ENCODE measurements at places on chromosomes 3 and 15.

DNA sequence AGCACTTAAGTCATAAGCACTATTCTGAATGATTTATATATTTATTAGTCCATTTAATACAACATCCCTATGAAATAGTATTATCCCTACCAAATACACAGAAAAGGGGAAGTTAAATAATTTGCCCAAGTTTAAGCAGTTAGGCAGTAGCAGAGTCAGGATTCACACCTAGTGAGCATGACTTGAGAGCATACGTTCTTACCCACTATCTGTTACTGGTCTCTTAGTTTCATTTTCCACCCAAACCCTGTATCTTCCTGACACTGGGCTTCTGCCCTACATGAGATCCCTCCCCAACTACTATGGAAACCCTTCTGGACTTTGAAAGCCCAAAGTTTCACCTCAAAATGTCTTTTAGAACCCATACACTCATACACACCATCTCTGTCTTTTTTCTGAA is 4.4 kb upstream of the ATOSA start:
- DNase-seq: peak; percentile 69

DNA sequence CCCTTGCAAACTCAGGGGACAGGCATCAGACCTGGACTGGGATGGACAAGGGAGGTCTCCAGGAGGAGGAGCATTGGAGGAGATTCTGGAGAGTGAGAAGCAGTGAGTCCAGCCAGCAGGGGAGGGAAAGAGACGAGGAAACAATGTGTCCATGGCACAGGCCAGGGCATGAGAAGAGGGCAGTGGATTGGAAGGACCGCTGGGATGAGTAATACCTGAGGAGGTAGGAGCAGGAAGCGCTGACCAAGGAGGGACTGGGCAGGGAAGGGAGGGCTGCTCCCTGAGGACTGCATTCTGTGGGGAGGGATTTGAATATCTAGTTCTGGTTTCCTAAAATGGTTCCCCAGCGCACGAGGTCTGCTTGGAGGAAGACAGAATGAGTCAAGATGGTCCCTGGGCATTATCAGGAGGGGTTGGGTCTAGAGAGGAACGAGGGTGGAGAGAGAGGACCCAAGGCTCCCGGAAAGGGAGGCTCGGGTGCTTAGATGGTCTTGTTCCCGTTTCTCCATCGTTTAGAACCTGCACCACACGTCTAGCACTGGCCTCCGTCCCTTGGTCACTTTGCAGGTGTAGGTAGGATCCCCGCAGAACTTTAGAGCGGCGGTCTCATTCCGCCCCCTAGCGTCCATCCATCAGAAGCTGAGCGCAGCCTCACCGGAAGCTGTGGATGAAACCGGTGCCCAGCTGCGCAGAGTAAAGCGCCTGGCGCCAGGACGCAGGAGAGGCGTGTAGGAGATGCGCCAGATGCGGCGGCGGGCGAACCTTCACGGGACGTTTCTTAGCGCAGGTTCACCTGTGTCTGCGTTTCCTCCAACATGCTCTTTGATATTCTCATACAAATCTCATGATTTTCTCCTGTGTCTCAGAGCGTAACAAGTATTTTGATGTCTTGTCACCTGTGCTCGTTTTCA is 190.7 kb upstream of the NDN start:
- DNase-seq: peak; percentile 4

GRCh38 chr3:55330355-55330754 is 156.8 kb downstream of the WNT5A start:
- DNase-seq: no peak

DNA sequence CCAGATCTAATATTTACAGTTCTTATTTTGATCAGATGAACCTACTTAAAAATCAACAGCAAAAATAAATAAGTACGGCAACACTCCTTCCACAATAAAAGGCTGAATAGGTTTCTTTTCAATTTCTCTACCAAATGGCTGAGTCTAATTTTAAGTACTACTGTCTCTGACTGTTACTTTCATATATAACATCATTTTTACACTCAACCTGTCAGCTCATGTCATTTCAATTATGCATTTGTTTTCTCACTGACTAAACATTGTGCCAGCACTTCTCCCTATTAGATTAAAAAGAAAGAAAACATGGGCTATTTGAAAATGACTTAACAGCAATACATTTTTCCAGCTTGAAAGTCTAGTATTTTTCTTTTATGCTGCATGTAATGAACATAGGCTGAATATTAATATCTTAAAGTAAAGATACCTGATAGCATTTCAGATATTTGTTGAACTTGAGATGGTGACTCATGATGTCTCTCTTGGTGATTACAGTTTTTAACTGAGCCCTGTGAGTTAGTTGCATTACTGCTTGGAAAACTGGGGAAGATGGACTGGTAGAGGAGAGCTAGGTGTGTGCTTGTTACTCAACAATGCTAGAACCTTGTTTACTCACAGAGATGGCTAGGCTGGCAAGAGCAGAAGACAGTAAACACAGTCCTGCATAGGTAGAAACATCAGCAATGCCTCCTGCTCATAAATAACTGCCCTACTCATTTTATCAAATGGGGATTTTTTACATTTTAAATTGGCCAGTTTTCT is 73.9 kb downstream of the PEX5L start:
- no peak for DNase-seq

DNA sequence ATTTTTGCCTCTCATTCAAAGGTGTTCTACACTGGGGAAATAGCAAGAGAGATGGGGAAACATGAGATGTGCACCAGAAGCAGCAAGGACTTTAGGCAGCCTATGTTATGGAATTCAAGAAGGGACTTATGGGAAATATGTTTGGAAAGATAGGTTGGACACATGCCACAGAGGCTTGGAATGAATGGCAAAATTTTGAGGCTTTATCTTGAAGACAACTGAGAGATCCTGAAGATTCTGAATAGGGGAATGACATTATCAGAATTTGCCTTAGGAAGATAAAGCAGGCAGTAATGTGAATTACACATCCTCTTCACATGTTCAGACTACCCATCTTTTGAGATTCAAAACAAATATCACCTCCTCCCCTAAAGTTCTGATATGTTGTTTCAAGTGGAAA is 10.0 kb upstream of the MECOM start:
- DNase-seq: no peak

GRCh38 chr3:175526609-175527280 is 667.6 kb downstream of the NAALADL2 start:
- DNase-seq: peak; percentile 19

GRCh38 chr3:81217101-81217500 is 544.3 kb downstream of the GBE1 start:
- no peak for DNase-seq

- DNase-seq: no peak
Measured at GRCh38 chr3:4666071-4666470, 172.9 kb downstream of the ITPR1 start.

GRCh38 chr15:66842710-66843441 is 140.8 kb downstream of the SMAD6 start:
- no peak for DNase-seq

DNA sequence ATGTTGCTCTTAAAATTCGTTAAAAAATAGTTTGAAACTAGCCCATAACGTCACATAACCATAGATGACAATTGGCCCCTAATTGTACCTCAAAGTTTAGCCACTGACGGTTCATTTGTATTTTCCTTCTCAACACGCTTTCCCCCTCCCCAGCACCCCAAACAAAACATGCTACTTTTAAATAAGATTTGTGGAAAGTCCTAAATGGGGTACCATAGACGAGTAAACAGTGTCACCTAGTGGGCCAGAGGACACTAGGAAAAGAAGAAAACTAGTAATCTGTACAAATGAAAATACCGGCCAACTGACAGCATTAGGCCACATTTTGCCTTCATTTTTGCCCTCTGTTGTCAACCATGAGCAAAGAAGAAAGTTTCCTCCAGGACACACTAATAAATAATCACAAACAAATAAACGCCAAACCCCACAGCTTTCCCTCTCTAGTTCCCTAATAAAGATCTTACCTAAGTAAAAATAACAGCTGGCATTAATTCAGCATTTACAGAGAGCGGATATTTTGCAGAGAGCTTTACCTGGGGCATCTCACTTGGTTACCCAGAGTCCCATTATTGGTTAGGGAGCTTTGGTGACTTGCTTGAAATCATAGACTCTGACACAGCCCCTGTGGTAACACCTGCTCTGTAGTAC is 175.1 kb upstream of the ATP11B start:
- DNase-seq: peak; percentile 37

DNA sequence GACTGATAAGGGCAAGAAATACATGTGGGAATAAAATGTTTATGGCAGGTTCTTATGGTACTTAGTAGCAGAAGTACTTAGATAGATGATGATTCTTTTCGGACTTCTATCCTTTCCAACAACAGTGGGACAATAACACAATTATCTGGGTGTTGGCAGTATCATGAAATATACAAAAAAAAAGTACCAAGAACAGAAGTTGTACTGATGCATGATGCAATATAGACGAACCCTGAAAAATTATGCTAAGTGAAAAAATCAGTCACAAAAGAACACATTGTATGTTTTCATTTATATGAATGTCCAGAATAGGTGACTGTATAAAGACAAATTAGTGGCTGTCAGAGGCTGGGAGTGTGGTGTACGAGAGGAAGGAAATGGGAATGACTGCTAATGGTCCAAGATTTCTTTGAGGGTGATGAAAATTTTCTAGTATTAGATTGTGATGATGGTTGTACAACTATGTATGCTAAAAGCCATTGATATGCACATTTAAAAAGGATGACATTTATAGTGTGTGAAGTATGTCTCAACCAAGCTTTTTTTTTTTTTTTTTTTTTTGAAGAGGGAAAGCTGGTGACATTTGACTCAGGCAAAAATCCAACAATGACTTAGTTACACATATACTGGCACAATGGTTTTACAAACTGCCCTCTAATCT is 20.0 kb downstream of the PDE12 start:
- no peak for DNase-seq

GRCh38 chr3:6716420-6716819 is 144.5 kb upstream of the GRM7 start:
- DNase-seq: no peak

DNA sequence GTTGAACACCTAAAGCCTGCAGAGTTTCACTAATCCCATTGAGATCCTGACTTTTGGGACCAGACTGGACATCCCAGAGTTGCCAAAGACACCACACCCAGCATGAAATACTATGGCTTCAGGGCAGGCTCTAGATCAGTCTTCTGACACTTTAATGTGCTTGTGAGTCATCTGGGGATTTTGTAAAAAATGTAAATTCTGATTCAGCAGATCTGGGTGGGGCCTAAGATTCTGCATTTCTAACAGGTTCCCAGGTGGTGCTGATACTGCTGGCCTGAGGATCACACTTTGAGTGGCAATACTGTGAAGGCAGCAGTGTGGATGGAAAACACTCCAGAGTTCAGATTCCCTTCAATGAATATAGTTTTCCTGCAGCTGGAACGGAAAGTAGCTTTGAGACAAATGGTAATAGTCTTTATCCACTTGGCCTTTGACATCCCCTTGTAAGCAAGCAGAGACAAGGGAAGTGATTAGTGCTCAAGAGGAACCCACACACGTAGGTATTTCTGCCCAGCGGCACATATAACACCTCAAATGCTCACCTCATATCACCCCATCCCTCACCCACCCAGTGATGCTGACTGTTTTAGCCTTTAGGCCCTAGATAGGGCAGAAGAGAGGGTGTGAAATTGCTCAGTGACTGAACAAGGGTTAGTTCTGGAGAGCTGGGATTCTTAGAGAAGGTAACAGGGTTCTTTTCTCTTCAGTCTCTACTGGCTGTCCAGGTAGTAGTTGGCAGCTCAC is 51.5 kb upstream of the GSK3B start:
- DNase-seq: peak; percentile 14

GRCh38 chr3:87052499-87053260 is 61.7 kb upstream of the VGLL3 start:
- no peak for DNase-seq

GRCh38 chr3:160090653-160091052 is 102.0 kb downstream of the IL12A start:
- DNase-seq: no peak

DNA sequence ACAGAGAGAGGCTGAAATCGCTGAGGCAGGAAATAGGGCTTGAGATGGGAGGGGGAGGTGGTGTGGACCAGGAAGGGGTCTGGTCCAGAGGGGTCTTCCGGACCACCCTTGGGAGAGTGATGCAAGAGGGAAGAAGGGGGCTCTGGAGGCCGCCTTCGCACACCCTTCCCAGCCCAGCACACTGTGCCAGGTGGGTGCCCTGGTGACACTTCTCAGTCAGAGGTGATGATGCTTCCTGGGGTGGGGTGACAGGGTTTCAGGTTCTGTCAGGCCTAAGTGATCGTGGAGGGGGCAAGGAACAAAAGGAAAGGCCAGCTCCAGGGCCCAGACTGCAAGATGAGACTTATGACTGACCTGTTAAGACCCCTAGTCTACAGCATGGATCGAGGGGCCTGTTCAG is 12.7 kb downstream of the SEMA3G start:
- DNase-seq: no peak

- no peak for DNase-seq
Measured at GRCh38 chr3:114698146-114699105, 404.6 kb downstream of the TIGIT start.

- DNase-seq: peak; percentile 75
Measured at GRCh38 chr3:158420654-158421396, 150.2 kb upstream of the MLF1 start.

DNA sequence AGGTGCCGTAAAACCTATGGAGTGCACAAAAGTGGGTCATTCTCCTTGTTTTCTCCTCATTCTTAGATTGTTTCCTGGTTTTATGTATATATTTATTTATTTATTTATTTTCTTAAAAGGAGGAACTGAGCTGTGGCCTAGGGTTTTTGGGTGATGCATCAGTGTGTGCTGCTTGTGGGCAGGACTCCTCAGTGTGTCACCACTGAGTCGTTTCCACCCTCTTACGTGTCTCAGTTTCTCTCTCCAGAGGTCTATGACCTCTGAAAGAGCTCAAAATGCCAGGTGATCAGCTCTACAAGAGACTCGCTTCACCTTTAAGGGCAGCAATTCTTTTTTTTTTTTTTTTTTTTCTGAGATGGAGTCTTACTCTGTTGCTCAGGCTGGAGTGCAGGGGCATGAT is 72.9 kb downstream of the CD200 start:
- DNase-seq: peak; percentile 73

- DNase-seq: no peak
Measured at GRCh38 chr3:40951636-40952035, 247.7 kb upstream of the CTNNB1 start.

DNA sequence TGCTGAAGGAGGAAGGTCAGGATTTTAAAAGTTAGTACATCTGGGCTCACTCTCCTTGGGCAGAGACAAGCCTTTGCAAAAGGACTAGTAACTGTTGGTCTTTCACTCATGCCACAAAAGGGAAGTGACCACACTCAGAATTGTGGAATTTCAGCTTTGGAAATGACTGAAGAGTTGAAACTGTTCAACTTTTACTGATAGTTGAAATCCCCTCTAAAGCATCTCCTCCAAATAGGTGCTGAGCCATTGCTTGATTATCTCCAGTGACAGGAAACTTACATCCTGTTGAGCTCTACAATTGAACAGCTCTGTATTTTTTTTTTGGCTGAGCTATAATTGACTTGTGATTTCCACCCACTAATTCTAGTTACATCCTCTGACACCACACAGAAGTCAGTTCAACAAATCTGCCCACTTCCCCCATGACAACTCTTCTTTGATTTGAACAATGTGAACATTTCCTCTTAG is 254.8 kb upstream of the TPRG1 start:
- DNase-seq: peak; percentile 65

- DNase-seq: no peak
Measured at GRCh38 chr3:188706599-188706998, 465.2 kb upstream of the TPRG1 start.

- DNase-seq: peak; percentile 61
Measured at GRCh38 chr3:105367063-105367405, 325 bp downstream of the ALCAM start.

- no peak for DNase-seq
Measured at GRCh38 chr15:83816124-83816883, 162.4 kb downstream of the ADAMTSL3 start.

- DNase-seq: peak; percentile 15
Measured at GRCh38 chr3:111538681-111539083, 3.3 kb upstream of the CD96 start.

GRCh38 chr3:98114264-98114663 is 16.3 kb upstream of the OR5H1 start:
- DNase-seq: peak; percentile 9

All from GM12865 (cell line).